ENCODE measurements at places on chromosomes 1 and 21.

GRCh38 chr1:71778940-71779339 is 503.4 kb downstream of the NEGR1 start:
- H3K36me3 ChIP-seq: no peaks in the 10 kb centered on the region
- no peak overlapping the region for H3K27ac ChIP-seq
- H3K4me3 ChIP-seq: no peak overlapping the region
- H3K27me3 ChIP-seq: no peaks in the 10 kb centered on the region
- DNase-seq: no peak

GRCh38 chr1:47598357-47598756 is 160.5 kb downstream of the FOXD2 start:
- no peak overlapping the region for H3K27ac ChIP-seq
- DNase-seq: no peak
- H3K36me3 ChIP-seq: no peaks in the 10 kb centered on the region
- peaks cover 10% of the 10 kb centered on the region for H3K27me3 ChIP-seq
- no peaks in the 10 kb centered on the region for H3K4me1 ChIP-seq

GRCh38 chr1:114219172-114219868 is 65.7 kb upstream of the SYT6 start:
- peaks cover 8% of the 10 kb centered on the region for H3K27me3 ChIP-seq
- no peak for DNase-seq
- no peaks in the 10 kb centered on the region for H3K36me3 ChIP-seq
- no peak overlapping the region for H3K27ac ChIP-seq
- H3K4me1 ChIP-seq: no peaks in the 10 kb centered on the region

- no peaks in the 10 kb centered on the region for H3K27me3 ChIP-seq
- H3K27ac ChIP-seq: no peak overlapping the region
- DNase-seq: no peak
- no peak overlapping the region for H3K4me3 ChIP-seq
- no peaks in the 10 kb centered on the region for H3K36me3 ChIP-seq
These were observed 325.8 kb downstream of the SMYD3 start for GRCh38 chr1:246181241-246181640.

DNA sequence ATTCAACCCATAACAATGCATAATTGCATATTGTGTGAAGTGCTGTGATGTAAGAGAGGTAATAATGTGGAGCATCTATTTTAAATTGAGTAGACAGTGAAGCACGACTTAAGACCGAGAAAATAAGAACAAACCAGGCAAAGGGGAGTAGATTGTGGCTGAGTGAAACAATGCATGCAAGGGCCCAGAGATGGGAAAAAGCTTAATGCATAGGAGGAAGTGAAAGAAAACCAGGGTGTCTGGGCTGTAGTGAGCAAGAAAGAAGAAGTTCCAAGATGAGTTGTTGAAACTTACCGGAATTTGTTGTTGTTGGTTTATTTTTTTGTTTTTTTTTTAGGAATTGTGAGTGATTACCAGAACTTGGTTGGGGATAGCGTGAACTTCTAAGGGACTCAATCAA is 104.7 kb downstream of the SNX7 start:
- H3K36me3 ChIP-seq: no peaks in the 10 kb centered on the region
- no peak overlapping the region for H3K4me3 ChIP-seq
- H3K4me1 ChIP-seq: peaks cover 2% of the 10 kb centered on the region
- H3K27ac ChIP-seq: no peak overlapping the region
- DNase-seq: no peak
- no peaks in the 10 kb centered on the region for H3K27me3 ChIP-seq

Measured in activated naive CD4-positive, alpha-beta T cell treated with anti-CD3 and anti-CD28 coated beads, Interleukin-2, amount 10 ng/mL, durations not matched to agents 7 days and 5 days (primary cell).